ENCODE measurements at places on chromosomes 16 and 17.

GRCh38 chr17:35368081-35368830 is 5.2 kb downstream of the SLFN11 start:
- DNase-seq: no peak

DNA sequence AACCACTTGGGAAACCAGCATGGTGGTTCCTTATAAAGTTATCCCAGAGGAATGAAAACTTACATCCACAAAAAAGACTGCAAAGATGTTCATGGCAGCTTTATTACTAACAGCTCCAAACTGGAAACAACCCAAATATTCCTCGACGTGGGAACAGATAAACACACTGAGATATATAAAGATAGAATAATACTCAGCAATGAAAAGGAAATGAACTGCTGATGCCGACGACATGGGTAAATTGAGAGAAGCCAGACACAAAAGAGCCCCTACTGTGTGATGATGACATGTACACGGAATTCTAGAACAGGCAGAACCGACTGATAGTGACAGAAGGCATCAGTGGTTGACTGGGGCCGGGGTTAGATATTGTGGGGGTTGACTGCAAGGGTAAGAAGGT is 9.7 kb downstream of the PRCD start:
- no peak for DNase-seq

DNA sequence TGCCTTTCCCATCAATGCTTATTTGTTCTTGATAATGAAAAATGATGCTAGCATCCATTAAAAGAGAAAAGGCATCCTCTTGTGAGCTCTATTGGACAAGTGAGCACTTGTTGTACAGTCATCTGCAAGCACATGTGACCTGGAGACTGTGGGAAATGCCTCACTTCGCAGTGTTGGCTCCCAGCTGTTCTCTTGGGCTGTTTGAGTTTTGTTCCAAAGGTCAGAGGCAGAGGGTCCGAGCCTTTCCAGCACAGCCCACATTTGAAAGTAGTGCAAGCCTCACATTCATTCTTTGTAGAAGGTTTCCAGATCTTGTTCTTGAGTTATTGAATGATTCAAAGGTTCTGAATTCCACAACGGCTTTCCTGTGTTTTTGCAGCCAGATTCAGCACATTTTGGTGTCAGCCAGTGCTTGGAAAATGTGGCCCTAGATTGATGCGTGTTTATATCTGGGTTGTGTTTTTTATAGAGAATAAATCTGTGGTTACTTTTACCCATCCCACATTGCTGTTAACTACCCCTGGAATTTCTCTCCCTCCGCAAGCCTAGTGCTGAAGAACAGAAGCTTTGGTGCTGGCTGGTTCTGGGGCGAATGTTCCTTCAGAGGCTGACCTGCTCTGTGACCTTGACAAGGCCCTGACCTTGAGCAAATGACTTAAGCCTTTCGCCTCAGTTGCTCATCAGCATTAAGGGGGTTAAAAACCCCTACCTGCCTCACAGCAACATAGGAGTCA is 49.8 kb downstream of the CDH1 start:
- no peak for DNase-seq

DNA sequence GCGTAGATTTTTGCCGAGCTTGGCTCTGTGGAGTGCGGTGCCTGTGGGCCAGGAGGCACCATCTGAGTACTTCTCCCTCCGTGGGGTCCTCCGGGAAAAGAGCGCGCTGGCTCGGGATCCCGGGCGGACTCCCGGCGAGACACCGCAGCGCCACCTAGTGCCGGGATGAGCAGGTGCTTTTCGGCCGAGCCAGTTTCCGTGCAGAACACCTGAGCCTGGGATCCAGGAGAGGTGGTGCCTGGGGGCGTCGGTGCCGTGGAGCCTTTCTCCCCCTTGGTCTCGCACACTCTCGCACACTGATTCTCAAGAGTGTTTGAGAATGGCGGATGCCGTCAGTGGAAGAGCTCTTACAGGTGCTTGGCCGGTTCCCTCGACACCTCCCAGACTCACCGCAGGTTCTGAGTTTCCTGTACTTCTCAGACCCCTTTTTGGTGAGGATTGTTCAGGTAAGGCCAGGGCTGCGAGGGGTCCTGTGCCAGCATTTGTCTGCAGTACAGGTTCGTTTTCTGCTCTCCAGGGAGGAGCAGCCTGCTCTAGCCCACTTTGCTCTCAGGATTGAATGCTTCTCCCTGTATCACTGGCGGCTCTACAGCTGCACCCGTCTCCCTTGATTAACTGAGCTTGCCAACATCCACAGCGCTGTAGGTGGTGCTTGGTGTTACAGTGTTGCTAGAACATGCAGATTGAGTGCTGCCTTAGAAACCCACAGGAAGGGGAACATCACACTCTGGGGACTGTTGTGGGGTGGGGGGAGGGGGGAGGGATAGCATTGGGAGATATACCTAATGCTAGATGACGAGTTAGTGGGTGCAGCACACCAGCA is 23.3 kb downstream of the TBCD start:
- DNase-seq: peak; percentile 89

DNA sequence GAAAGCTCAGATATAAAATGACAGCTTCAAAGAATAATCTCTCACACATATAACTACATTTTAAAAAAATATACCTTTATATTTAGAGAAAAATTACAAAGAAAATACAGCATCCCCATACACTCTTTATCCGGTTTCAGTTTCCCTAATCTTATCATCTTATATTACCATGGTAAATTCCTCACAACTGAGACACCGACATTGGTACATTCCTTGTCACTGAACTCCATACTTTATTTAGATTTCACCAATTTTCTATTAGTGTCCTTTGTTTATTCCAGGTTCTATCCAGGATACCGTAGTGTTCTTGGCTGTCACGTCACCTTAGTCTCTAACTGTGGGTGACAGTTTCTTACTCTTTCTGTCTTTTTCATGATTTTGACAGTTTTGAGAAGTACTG is 22.0 kb upstream of the ABCA10 start:
- no peak for DNase-seq

DNA sequence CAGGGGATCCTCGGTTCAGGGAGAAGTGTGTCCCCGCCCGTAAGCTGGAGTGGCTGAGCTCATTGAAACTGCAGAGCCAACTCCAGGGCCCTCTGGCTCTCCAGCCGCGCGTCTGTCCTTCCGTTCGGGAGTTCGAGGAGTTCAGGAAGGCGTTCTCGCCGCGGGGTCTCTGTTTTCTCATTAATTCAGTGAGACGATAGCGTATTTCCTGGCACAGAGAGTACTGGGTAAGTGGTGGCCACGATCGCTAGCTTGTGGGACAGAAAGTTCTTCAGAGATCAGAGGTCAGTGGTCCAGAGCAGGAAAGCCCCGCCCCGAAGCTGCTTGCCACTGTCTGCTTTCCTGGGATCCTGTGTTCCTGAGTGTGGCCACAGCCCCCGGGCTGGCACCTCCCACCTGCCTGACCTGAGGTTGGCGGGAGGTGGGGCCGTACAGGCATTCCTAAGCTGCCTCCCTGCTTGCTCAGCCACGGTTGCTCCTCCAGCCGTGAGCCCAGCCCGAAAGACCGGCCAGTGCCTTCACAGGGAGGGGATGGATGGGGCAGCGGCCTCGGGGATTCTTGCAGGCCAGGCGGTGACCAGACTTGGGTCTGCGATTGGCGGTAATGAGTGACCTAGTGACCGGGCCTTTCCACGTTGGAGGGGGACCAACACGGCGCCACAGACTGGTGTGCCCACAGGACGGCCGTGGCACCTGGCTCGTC is 8.9 kb downstream of the BAIAP2 start:
- DNase-seq: no peak

Measured in osteocyte (in vitro differentiated cells).